ENCODE measurements at places on chromosomes 2 and 18.

- ATAC-seq = no peak
Measured at GRCh38 chr2:226831266-226831665, 4.6 kb upstream of the RHBDD1 start.

DNA sequence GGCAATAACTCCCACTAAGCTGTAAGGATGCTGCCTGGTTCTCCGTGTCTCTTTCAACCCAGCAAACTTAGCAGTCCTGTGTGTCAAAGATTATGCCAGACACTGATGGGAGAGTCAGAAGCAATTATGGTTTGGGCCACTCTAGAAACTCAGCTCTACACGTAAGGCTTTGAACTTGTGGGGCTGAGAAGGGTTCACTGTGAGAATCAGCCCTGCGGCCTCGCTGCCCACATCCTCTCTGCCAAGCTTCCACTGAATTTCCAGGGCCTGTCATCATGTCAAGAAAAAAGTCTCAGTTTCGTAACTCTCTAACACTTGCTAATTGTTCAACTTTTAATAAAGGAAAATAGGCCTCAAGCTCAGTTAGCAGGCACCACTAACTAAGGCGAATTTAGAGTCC lies 308.8 kb upstream of the LYPD1 start:
- ATAC-seq = no peak

DNA sequence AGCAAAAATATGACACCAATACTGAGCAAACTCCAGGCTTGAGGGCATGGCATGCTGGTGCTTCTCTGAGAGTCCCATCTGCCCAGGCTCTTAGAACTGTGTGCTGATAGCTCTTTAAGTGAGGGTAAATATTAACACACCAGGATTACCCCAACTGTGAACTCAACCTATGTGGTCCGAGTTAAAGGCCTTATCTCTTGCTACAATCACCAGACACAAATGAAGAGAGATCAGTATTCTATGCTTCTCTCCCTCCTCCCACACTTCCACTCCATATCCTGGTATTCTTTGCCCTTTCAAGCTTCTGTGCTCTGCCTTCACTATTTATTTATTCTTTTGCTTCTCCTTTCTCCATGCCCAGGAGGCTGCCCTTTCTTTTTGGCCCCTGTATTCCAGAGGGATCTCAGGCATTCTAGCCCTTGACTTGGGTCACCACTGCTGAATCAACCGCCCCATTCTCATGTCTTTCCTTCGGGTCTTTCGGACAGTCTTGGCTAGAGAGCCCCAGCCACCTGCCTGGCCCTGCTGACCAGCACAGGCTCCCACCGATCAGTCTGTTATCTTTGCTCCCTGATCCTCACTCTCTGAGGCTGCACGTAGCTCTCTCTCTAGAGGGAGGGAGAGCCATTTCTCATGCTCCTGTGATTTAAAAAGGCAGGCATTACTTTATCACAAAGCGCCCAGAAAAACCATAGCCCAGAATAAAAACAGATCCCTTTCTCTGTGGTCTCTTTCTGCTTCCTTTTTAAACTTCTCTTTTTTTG lies 17.2 kb upstream of the HK2 start:
- peak; percentile 79 for ATAC-seq

DNA sequence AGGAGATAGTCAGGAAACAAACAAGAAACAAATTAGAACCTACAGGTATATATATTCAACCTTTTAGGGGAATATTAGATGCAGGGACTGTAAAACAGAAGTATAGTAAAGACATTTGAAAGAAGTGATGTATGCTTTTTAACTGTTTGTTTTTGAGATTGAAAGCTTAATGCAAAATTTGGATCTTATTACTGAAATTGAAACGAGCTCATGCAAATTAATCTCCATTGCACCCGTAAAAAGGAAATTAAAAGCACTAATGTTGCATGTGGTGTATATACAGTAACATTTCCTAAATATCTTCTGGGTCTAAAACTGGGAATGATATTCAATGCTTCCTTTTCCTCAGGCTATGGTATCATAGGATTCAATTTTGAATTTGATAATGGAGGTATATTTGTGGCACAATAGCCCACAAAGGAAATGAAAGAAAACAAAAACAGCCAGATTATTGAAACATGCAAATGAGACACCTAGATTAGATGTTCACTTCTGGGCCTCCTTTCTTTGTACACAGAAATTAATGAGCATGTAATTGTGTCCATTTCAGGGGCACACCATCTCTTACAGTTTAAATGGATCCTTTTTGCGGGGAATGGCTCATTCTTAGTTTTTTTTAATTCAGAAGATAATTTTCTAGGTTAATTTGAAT lies 1.6 kb upstream of the ELOA2 start:
- ATAC-seq = no peak

DNA sequence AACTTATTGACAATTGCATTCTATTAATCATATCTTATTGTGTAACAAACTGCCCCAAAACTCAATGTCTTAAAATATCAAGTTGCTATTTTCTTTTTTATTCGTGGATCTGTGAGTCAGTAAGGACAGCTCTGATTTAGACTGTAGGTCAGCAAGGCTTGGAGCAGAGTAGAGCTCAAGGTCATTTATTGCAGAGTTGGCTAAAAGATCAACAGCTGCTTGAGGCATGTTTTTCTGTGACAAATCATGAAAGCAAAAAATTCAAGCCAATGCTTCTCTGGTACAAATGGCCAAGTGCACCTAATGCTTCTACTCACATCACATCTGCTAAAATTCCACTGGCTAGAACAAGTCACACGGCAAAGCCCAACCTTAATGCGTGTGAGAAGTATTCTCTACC lies 497.7 kb upstream of the LRATD1 start:
- no peak for ATAC-seq

GRCh38 chr2:55118643-55119083 lies 68.4 kb upstream of the RTN4 start:
- no peak for ATAC-seq

DNA sequence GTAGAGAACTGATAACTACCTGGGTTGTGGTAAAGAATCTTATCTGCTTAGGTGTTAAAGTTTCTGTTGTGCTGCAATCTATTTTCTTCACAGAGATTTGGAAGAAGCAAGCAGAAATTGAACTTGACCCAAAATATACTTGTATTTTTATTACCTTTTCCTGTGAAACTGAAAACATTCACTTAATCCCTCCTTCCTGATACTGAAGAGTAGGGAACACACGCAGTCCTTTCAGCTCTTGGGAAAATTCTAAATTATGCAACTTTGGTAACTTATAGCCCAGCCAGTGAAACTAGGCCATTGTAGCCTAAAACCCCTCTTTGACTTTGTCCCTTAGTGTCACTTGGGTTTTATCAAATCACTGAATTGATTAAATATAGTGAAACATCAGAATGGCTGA lies 128.4 kb upstream of the MEIS1 start:
- no peak for ATAC-seq

DNA sequence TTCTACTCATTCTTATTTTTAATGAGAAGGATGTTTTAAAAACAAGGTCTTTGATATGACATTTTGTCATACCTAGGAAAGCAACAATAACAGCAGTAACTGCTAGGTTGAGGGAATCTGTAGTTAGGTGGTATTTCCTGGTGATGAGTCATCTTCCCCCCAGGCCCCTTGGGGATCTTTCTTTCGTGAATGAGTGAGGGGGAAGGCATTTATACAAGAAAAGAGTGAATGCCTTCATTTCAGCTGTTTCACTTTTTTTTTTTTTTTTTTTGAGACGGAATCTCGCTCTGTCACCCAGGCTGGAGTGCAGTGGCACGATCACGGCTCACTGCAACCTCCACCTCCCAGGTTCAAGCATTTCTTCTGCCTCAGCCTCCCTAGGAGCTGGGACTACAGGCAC lies 108.6 kb downstream of the MAP4K4 start:
- ATAC-seq = peak; percentile 42

- ATAC-seq = peak; percentile 77
Measured at GRCh38 chr18:61825386-61825785, 67.4 kb downstream of the RNF152 start.

GRCh38 chr2:232496501-232497270 lies 9.1 kb upstream of the ECEL1 start:
- ATAC-seq = no peak

DNA sequence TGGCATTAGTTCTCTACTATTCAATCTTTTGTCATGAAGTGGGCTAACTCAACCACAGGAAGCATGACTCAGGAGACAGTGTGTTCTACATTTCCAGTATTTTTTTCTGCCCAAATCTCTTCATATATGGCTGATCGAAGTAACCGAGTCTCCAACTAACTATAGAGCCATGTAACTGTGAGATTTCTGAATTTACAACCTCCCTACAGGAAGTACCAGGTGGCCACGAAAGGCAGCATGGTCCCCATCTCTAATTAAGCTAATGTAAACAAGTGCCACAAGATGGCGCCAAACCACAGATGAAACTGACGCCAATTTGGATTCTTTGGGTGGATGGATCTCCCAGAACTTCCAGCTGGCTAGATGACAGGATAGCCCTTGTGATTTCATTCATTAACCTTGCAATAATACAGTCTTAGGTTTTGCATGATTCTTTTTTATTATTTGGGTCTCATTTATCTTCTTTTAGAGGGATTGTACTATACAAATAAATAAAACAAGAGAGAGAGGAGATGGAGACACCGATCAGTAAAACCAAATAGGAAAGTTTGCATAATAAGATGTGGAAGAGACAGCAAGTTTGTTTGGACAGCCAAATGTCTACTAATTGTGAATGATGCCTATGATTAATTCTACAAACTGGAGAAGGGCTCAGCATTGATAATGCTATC lies 18.3 kb upstream of the ARHGAP15 start:
- peak; percentile 86 for ATAC-seq

- ATAC-seq = peak; percentile 81
Measured at GRCh38 chr2:27494944-27495554, at the start of gene FNDC4. TSS of gene FNDC4 (minus strand) at chr2:27495200. CDS start at chr2:27494679, 521 bp downstream.
